ENCODE measurements at places on chromosomes 1 and 21. TPM values are rescaled to one million over a fixed set of nuclear protein-coding genes. Genes with fewer than 3 reads are reported as not detected.

The FMN2 gene
- polyA plus RNA-seq, result 1.7 TPM

The HAO2 gene
- polyA plus RNA-seq, result not detected

The OR2L3 gene
- polyA plus RNA-seq, result not detected

The PRAMEF1 gene
- polyA plus RNA-seq, result not detected

The CHRM3 gene
- polyA plus RNA-seq, result 2.2 TPM

The B4GALT2 gene
- 28.2 TPM for polyA plus RNA-seq

The MSH4 gene
- polyA plus RNA-seq, result 0.19 TPM

The CLDN17 gene
- polyA plus RNA-seq, result not detected

The RIMKLA gene
- 0.47 TPM for polyA plus RNA-seq

The PTCH2 gene
- polyA plus RNA-seq, result 1.2 TPM

The LEMD1 gene
- polyA plus RNA-seq, result not detected

The KCNK1 gene
- polyA plus RNA-seq, result 7.5 TPM

The GJB5 gene
- polyA plus RNA-seq, result not detected

The TENT5C gene
- 6.7 TPM for polyA plus RNA-seq

The OR4F29 gene
- polyA plus RNA-seq, result not detected

The FAM167B gene
- 11.6 TPM for polyA plus RNA-seq

The CFHR1 gene
- 0.61 TPM for polyA plus RNA-seq

The EVA1C gene
- 35.9 TPM for polyA plus RNA-seq

The FCGR3A gene
- polyA plus RNA-seq, result 2.3 TPM

Measured in pancreas (tissue), 10 donors.